ENCODE measurements at places on chromosomes 3 and 15.

DNA sequence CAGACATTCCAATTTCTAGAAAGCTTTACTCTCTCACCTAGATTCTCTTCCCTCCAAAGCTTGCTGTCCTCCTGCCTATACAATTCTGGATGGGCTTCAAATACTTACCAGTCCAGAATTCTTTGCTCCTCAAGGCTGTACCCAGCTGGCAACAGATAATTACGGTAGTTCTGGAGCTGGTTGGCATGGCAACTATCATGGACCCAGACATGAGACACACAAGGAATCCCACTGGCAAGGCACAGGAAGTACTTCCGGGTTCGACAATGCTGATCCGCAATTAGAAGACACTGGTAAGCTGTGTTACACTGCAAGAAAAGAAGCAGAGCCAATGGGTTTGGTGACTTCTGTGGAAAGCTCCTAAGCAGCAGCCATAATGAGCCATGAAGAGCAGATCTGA is 37.9 kb downstream of the TUBGCP4 start:
- no peak for DNase-seq

GRCh38 chr3:71317749-71318457 is 265.6 kb downstream of the FOXP1 start:
- no peak for DNase-seq

GRCh38 chr3:27219127-27219845 is 149.9 kb downstream of the NEK10 start:
- no peak for DNase-seq

- DNase-seq = no peak
These were observed 11.3 kb downstream of the NRROS start for GRCh38 chr3:196650740-196651311.

GRCh38 chr3:126003447-126004190 is 34.6 kb downstream of the ROPN1B start:
- DNase-seq = no peak

- DNase-seq = no peak
These were observed 42.9 kb downstream of the TPRG1 start for GRCh38 chr3:189214651-189215050.

GRCh38 chr15:94602754-94603470 is 371.6 kb downstream of the MCTP2 start:
- no peak for DNase-seq

GRCh38 chr3:9448643-9449042 is 51.2 kb downstream of the SETD5 start:
- DNase-seq = no peak

DNA sequence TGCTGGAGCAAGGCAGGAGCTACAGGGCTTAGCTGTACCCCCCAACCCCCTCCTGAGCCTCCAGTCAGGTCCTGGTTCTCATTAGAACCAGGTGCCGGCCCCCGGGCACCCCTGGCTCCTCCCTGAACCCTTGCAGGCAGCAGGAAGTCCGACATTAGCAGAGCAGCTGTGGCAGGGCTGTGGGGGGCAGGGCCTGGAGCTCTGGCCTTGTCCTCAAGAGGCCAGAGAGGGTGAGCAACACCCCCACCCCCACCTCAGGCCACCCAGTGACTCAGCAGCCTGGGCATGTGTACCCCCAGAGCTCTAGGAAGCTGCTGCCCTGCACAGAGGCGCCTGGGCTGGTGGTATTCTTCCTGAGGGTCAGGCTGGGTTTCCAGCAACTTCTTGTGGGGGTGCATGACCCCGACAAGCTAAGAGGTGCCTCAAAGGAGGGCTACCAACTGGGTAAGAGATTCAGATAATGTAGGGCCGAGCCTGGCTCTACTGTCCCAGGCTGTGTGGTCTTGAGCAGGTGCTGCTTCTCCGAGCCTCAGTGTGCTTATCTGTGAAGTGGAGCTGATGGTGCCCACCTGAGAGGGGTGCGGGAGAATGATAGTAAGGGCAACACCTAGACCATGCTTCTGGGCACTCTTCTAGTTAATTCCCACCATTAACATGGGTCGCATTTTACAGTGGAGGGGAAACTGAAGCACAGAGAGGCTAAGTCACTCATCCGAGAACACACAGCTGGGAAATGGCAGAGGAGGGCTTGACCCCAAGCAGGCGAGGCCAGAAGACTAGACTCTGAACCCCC is 16.0 kb downstream of the H1-8 start:
- no peak for DNase-seq

GRCh38 chr3:173403376-173403775 is 5.8 kb downstream of the NLGN1 start:
- no peak for DNase-seq

GRCh38 chr3:142968319-142969025 is 5.0 kb upstream of the PAQR9 start:
- DNase-seq = no peak

GRCh38 chr3:30401971-30402370 is 204.4 kb upstream of the TGFBR2 start:
- no peak for DNase-seq

- no peak for DNase-seq
These were observed 8.9 kb upstream of the ARHGEF26 start for GRCh38 chr3:154112146-154112852.

All from activated CD4-positive, alpha-beta T cell treated with anti-CD3 and anti-CD28 coated beads, Interleukin-2, amount 50 U/mL, for 24 hours (primary cell).